Central memory CD8-positive, alpha-beta T cell (primary cell): ENCODE measurements at places on chromosomes 4 and X.

DNA sequence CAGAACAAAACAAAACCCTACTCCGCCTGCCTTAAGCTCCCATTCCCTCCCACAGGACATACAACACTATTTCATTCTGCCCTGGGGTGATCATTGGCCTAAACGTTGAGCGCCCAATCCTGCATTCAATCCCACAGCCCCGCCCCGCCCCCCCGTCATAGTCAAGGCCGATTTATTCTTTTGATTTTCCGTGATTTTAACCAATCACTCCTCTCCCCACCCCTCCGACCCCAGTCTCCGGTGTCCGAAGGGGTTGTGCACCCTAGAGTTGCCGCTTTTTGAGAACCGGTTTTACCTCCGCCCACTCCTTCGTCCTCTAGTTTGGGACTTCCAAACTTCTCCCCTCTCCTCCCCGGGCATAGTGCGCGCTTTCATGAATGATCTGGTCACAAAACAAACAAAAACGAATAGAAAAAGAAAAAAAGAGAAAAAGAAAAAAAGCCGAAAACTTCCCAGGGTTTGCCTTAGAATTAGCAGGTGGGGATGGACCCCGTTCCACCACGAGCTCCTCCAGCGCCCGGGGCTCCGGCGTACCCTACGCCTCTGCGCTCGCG lies 446 bp upstream of the UBE2A start:
- DNase-seq, result no peak

DNA sequence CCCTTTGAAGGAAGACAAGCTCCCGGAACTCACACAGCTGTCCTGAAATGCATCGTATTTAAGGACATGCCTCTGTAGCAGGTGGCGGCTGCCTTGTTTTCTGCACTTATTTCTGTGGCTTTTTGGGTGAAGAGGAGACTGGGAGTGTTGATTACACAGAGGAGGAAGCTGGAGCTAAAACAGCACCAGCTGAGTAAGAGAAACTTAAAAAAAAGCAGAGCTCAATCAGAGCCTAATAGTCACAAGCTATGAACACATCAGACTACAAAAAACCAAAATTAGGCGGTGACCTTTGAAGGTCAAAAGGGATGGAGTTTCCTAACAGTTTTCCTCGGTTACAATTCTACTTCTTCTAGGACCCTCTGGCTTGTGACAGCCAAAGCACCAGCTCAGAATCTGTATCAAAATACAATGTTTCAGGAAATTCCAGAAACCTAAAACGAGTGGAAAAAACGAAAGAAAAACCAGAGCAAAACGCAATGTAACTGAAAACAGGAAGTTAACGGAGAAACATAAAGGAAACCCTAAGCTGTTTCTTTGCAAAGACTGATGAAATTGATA lies 13.5 kb downstream of the PRKX start:
- no peak for DNase-seq

DNA sequence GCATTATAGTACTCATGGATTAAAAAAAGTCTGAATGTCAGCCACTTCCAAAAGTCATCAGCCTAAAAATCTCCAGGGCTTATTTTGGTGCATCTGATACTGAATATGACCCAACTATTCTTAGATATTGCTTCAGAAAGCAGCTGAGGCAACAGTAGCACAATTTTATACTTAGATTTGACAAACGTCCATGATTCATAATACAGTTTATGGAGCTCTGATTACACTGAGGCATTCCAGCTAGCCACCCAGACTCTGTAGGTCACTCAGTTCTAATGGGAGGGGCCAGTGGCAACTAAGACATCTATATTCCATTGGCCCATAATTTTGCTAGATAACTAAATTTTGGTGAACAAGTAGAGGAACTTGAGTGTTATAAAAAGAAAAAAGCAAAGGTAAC lies 10.3 kb downstream of the SPATA4 start:
- no peak for DNase-seq

GRCh38 chr4:8837181-8837841 lies 34.3 kb downstream of the HMX1 start:
- DNase-seq, result no peak

DNA sequence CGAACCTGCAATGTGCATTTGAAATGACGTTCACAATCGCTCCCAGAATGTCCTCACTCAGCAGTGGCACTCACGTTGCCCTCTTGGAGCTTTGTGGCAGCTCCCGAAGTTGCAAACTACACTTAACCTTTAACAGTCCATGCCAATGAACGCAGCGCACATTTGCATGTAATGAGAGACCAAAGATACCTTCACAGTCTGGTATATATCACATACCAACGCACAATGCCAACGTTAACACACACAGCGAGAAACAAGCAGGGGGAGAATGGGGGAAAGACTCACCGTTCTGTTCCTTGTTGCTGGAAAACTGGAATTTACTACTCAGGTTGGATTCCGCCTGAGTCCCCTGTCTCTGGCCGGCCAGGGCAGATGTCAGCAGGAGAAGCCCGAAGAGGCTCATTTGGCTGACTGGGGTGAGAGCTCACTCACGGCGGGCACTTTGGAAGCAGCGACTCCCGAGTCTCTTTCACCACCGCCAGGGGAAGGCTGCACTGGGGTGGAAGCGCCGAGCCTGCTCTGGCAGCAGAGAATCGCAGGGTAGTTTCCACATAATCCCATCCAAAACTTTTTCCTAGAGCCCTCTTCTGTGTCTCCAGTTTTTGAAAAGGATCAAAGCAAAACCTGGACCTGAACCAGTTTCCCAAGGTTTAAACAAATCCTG lies 966 bp downstream of the PDGFC start:
- DNase-seq, result no peak

- DNase-seq, result no peak
Measured at GRCh38 chr4:98634061-98634460, 24.4 kb downstream of the TSPAN5 start.

GRCh38 chrX:95539041-95539440 lies 1145.6 kb upstream of the DIAPH2 start:
- DNase-seq, result no peak

GRCh38 chrX:42714981-42715700 lies 62.8 kb downstream of the PPP1R2C start:
- DNase-seq, result no peak

DNA sequence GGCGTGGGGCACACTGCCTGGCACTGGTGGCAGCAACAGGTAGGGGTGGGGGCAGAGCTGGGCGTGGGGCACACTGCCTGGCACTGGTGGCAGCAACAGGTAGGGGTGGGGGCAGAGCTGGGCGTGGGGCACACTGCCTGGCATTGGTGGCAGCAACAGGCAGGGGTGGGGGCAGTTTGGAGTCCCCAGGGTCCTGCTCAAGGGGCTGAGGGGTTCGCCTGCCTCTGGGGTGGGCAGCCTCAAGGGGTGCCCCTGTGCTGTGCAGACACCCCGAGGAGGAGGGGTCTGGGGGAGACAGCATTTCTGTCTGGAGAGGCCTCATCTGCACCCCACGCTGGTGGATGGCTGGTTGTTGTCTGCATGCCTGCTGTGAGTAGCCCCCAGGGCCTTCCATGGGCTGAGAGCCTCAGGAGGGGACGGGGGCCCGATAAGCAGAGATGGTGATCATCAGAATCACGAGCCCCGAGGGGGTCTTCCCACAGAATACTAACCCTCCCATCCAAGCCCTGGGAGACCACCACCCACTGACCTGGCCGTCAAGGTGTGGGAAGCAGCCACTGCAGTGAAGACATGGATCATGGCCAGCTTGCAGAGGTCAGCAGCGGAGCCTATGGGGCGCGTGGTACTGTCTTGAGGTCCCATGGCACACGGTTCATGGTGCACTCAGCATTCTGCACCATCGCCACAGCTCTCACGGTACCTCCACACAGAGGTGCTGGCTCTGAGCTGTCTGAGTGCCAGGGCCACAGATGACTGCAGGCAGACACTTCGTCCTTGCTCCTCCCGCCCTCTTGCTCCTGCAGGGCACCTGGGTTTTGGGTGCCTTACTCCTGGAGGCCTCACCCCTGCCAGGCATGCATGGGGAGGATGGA lies 21.5 kb downstream of the NAT8L start:
- DNase-seq, result no peak

- no peak for DNase-seq
Measured at GRCh38 chr4:18422685-18423084, 401.1 kb upstream of the LCORL start.

GRCh38 chr4:2861631-2862436 lies 18.2 kb downstream of the ADD1 start:
- DNase-seq, result no peak
